ENCODE measurements at places on chromosomes 6 and 20.

DNA sequence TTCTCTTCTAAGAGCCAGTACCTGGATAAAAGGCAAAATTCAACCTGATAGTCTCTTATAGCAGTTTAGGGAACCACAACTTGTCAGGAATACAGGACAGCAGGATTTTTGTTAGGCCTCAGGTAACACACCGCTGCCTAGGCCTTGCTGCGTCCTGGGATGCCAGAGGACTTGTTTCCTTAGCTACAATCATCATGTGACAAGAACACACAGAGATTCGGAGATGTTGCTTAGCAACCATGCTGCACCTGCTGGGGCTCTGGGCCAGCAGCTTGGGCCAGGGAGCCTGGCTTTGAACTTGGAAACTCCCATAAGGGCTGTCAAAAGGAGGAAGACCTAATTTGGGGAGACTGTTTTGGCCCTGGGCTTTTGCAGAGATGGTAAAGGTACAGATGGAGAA lies 36.1 kb upstream of the CHD6 start:
- DNase-seq = no peak

DNA sequence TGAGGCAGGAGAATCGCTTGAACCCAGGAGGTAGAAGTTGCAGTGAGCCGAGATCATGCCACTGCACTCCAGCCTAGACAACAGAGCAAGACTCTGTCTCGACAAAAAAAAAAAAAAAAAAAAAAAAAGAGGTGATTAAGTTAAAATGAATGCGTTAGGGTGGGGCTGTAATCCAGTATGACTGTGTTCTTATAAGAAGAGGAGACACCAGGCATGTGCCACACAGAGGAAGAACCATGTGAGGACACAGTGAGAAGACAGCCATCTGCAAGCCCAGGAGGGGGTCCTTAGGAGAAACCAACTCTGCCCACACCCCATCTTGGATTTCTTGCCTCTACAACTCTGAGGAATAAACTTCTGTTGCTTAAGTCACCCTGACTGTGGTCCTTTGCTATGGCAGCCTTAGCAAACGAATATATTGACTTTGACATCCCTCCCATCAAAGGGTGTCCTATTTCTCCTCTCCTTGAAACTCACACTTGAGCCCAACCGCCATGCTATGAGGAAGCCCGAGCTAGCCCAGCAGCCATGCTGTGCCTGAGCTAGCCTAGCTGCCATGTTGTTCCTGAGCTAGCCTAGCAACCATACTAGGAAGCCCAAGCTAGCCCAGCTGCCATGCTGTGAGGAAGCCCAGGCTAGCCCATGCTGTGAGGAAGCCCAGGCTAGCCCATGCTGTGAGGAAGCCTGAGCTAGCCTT lies 15.8 kb upstream of the PPP1R16B start:
- peak; percentile 12 for DNase-seq

- peak; percentile 88 for DNase-seq
Measured at GRCh38 chr6:22025468-22026163, 271.2 kb downstream of the PRL start.

DNA sequence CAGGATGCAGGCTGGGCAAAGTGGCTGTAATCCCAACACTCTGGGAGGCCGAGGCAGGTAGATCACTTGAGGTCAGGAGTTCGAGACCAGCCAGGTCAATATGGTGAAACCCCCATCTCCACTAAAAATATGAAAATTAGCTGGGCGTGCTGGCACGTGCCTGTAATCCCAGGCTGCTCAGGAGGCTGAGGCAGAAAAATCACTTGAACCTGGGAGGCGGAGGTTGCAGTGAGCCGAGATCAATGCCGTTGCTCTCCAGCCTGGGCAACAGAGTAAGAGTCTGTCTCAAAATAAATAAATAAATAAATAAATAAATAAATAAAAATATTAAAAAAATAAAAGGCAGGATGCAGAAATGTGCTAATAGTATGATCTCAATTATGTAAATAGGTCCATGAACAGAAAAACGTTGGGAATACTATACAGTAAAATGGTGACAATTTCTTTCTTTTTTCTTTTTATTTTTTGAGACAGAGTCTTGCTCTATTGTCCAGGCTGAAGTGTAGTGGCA lies 8.4 kb upstream of the CBFA2T2 start:
- no peak for DNase-seq

DNA sequence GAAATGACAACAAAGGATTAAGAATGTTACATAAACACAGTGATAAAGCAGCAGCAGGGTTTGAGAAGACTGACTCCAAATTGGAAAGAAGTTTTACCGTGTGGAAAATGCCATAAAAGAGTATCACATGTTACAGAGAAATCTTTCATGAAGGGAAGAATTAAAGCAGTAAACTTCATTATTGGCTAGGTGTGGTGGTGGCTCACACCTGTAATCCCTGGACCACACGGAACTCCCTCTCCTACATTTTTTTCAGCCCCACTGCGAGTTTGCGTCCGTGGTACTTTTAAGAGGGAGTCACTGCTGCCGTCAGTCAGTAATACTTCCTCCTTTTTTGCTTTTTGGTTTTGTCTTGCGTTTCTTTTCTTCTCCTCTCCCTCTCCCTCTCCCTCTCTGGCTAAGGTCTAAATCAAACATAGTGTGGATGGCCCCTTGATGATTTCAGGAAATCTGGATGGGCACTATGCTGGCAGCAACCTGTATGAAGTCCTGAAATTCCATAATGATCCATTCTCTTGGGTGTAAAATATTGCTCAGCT lies 112.3 kb downstream of the MAN1A1 start:
- DNase-seq = no peak

- DNase-seq = no peak
Measured at GRCh38 chr6:65623566-65623965, 83.5 kb downstream of the EYS start.

DNA sequence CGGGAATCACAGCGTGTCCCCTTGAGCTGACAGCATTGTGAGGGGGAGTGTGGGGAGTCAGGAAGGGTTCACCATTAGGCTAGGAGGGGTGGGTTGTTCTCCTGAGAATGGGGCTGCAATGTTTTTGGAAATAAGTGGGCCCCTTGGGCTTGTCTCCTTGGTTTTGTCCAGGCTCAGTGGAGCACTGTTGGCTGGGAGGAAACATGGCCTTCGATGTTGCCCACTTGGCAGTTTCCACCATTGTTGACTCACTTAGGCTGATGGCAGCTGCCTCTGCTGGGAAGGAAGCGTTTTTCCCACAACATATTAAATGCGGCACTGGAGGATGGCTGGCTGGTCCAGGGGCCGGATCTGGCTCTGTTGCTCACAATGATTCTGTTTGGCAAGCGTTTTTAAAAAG lies 512.1 kb downstream of the QKI start:
- DNase-seq = no peak

GRCh38 chr6:85390105-85390728 lies 59.7 kb upstream of the NT5E start:
- DNase-seq = no peak

GRCh38 chr6:114580882-114581281 lies 238.1 kb upstream of the HS3ST5 start:
- no peak for DNase-seq

- DNase-seq = peak; percentile 18
Measured at GRCh38 chr20:8545212-8545611, 413.1 kb downstream of the PLCB1 start.

- no peak for DNase-seq
Measured at GRCh38 chr20:1975291-1975690, 18.6 kb downstream of the PDYN start.

DNA sequence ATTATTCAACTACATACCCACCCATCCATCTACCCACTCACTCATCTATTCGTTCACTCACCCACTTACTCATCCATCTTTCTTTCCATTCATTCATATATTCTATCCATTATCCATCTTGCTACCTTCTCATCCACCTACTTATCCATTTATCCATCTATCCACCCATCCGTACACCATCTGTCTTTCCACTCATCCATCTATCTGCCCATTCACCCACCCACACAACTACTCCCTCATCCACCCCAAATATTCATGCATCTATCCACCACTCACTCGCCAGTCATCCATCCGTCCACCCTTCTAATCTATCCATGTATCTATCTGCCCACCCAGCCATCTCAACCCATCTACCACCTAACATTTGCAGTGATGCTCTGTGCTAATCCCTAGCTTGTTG lies 13.6 kb upstream of the KCNB1 start:
- no peak for DNase-seq

GRCh38 chr6:155314773-155315515 lies 660 bp upstream of the TFB1M start:
- peak; percentile 90 for DNase-seq

GRCh38 chr20:37994512-37994911 lies 38.7 kb downstream of the TTI1 start:
- DNase-seq = peak; percentile 50

- no peak for DNase-seq
Measured at GRCh38 chr6:101231606-101232235, 161.8 kb upstream of the GRIK2 start.

- DNase-seq = peak; percentile 93
Measured at GRCh38 chr6:84825461-84825860, 61.1 kb upstream of the TBX18 start.

- peak; percentile 37 for DNase-seq
Measured at GRCh38 chr6:28218312-28219248, 6.5 kb upstream of the ZSCAN9 start.

- DNase-seq = no peak
Measured at GRCh38 chr6:131378874-131379273, 194.2 kb upstream of the ARG1 start.

- DNase-seq = no peak
Measured at GRCh38 chr6:78322068-78322845, 545.1 kb upstream of the IRAK1BP1 start.

GRCh38 chr6:167214206-167214605 lies 56.4 kb upstream of the GPR31 start:
- no peak for DNase-seq

DNA sequence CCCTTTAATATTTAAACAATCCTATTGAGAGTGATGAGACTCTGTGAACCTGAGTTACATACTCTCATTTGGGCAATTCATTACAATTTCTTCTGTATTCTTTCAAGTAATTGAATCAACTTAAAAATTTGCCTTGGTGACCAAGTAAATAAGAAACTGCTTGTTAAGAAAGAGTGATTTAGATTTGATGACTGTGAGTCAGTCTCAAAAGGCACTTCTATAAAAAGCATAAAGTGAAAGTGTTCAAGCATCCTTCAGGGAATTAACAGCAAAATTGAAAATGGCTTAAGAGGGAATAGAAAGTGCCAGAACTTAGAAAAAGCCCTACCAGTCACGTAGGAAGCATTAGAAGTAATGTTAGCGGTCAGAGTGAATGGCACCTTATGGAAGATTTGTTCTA lies 654.7 kb downstream of the EPM2A start:
- no peak for DNase-seq

DNA sequence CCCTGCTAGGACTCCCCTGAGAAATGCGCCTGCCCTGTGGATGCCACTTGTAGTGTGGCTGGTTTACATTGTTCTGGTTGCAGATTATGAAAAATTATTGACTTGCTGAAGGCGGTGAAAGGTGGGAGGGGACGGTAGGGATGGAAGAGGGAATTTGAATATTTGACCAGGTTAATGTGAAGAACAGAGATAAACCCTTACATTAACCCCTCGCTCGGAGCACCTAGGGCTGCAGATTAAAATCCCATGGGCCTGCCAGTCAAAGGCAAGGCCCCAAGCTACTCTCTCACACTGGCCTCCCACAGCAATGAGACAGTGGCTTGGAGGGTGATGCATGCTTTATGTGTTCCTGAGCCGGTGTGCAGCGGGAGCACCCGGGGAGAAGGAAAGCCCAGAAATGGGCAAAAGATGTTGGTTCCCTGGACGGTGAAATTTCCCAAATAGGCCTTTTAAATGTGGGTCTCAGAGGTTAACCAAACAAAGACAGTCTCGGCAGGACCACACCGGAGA lies 2.5 kb downstream of the FOXF2 start:
- DNase-seq = no peak

DNA sequence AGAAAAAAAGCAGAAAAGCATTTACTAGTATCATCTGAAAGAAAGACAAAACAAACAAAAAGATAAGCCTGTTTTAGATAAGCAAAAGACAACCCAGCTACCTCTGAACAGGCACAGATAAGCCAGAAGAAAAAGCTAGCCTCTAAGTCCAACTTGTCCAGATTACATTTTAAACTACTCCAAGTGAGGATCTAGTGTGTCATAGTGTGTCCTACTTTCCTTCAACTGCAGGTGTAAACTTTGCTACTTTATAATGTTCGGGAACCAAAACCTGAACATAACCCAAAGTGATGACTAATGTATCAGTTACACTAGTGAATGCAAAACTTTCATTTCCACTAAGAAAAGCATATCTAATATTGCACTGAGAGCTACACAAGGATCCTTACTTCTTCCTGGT lies 19.5 kb downstream of the ADNP start:
- DNase-seq = no peak

- peak; percentile 95 for DNase-seq
Measured at GRCh38 chr6:128655978-128656498, 135.6 kb upstream of the PTPRK start.

GRCh38 chr20:42295592-42295991 lies 677.4 kb upstream of the CHD6 start:
- DNase-seq = no peak

GRCh38 chr6:37731888-37732287 lies 34.2 kb upstream of the MDGA1 start:
- no peak for DNase-seq

DNA sequence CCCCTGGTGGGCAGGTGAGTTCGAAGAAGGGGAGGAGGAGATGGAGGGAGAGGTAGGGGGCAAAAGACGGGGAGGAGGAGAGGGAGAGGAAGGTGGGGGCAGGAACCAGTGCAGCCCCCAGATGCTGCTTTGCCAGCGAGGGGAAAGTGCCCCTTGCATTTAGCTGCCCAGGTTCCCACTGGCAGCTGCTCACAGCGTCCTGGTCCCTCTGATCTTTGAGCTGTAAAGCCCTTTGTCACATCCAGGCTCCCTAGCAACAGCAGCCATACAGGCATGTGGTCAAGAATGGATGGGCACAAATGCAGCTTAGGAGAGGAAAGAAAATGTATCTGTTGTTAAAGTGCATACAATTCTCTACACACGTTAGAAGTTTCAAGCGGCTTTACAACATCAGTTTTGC lies 160.9 kb downstream of the CD83 start:
- no peak for DNase-seq

DNA sequence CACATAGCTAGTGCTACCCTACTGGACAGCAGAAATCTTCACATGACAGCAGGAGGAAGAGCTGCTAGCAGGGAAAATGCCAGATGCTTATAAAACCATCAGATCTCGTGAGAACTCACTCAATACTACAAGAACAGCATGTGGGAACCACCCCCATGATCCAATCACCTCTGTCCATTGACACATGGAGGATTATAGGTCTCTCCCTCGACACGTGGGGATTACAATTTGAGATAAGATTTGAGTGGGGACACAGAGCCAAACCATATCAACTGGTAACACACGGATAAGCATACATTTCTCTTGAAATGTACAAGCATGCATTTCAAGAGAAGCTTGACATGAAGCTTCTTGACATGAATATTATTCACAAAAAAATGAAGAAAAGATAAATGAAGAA lies 64.1 kb downstream of the MMS22L start:
- DNase-seq = no peak

Measured in brain microvascular endothelial cell (primary cell).